ENCODE measurements at places on chromosomes 5 and 9.
A peak's percentile ranks its signal among the peaks of the same experiment; 100 is the strongest.

GRCh38 chr5:69444127-69444754 is 29.3 kb downstream of the MARVELD2 start:
- no peak for DNase-seq

- no peak for DNase-seq
These were observed 94.9 kb downstream of the SMARCA2 start for GRCh38 chr9:2110036-2110435.

- DNase-seq: no peak
These were observed 503.9 kb upstream of the DAB2 start for GRCh38 chr5:39928709-39929108.

GRCh38 chr5:33270671-33271070 is 170.1 kb upstream of the TARS1 start:
- no peak for DNase-seq

DNA sequence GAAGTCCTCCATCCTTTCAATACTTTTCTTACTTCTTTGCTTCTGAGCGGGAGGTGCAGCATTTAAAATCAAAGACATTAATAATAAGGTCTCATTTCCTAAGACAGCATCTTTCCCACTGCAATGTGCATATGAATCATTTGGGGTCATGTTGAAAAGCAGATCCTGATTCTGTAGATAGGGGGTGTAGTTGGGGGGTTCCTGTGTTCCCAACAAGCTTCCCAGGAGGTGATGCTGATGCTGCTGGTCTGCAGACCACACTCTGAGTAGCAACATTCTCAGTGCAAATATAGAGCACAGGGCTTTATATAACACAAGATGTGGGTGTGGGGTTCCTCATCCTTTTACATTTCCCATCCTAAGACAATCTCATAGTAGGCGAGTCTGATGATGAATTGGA is 126.5 kb upstream of the PALM2AKAP2 start:
- no peak for DNase-seq

DNA sequence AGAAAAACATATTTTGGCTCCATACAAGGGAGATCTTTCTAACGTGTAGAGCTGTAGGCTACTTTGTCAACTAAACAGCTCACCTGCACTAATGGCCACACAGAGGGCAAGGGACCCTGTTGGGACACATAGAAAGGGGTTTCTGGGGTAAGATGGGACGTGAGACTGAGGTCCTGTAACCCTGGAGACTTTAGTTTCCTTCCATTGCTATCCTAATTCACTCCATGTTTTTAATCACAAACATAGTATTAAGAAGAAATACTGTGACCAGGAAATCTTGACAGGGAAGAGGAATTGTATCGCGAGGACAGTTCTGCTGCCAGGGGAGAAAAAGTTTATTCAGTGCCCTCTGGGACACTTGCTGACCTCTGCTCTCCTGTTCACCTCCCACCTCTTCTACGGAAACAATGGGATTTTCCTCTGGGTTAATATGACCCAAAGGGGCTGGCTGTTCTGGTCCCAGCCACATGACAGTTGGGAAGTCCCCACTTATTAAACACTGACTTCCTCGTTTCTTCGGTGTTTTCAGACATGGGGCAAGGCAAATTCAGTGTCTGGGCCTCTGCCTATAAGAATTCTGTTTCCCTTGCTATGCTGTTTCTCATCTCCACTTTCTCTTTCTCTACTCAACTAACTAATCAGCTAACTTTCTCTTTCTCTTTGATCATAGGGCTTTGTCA is 106.9 kb upstream of the SEMA6A start:
- DNase-seq: no peak

GRCh38 chr5:37658440-37658839 is 181.4 kb downstream of the GDNF start:
- DNase-seq: no peak

GRCh38 chr5:126987271-126987899 is 43.0 kb downstream of the MARCHF3 start:
- DNase-seq: no peak

DNA sequence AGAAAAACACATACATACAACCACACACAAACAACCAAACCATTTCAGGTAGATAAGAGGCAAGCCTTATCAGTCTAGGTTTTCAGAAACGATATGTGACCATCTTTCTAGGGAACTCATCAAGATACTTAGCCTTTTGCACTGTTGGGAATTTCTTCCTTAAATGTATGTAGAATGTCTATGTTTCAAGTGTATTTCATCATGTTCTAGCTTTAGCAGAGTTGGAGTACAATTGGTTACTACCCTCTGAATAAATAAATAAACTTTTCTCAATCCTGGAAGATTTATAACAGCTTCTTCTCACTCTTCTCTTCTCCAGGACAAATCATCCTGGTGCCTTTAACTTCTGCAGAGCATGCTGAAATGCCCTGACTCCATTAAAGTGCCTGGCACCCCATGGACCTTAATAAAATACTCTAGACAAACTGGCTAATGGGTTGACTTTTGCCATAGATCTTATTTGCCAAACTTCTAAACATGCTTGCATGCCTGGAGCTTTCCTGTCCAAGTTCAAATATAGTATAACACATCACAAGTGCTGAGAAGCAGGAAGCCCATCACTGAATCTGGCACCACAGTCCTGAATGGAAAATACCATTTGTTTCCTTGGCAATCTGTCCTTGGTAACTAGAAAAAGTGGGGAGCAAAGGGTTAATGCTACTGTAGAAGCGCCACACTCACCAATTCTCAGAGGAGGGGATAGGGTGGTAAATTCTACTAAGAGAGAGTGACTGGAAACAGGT is 33.1 kb upstream of the ZNF462 start:
- DNase-seq: no peak

DNA sequence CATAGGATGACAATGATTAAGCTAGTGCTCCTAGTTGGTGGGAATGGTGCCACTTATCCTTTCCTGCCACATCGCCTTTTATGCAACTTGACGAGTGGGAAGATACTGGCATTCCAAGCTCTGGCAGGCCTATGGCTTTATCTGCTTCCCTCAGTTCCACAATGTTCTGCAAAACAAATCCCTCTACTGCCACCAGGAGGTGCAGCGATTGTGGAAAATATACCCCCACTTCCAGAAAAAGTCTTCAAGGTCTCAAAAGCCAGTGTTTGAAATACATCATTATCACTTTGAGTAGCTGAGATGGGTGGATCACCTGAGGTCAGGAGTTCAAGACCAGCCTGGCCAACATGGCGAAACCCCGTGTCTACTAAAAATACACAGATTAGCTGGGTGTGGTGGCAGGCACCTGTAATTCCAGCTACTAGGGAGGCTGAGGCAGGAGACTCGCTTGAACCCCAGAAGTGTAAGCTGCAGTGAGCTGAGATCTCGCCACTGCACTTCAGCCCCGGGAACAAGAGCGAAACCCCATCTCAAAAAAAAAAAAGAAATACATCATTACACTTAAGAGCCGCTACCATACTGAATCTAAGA is 3.4 kb downstream of the CLINT1 start:
- DNase-seq: no peak

DNA sequence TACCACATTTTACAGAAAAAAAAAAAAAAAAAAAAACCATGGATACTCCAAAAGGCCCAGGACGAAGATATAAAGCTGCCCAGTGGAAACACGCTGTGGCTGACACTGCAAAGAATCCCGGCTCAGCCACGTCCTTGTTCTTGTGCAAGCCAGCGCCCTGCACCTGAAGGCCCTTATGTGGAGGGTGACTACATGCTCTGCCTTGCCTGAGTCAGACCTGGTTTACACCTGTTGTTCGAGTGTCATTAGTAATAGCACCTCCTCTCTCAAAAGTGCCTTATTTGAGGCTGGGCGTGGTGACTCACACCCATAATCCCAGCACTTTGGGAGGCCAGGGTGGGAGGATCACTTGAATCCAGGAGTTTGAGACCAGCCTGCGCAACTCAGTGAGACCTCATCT is 54.3 kb upstream of the ZSWIM6 start:
- DNase-seq: no peak

DNA sequence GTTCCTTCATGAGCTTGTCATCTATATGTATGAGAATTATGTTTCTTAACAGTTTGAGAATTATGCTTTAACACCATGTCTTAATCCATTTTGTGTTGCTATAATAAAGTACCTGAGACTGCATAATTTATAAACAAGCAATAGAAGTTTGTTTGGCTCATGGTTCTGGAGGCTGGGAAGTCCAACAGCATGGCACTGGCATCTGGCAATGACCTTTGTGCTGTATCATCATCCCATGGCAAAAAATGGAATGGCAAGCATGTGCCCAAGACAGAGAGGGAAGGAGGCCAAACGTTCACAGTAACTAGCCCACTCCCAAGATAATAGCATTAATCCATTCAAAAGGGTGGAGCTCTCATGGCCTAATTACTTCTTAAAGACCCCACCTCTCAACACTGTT is 67.6 kb downstream of the MTX3 start:
- DNase-seq: no peak

DNA sequence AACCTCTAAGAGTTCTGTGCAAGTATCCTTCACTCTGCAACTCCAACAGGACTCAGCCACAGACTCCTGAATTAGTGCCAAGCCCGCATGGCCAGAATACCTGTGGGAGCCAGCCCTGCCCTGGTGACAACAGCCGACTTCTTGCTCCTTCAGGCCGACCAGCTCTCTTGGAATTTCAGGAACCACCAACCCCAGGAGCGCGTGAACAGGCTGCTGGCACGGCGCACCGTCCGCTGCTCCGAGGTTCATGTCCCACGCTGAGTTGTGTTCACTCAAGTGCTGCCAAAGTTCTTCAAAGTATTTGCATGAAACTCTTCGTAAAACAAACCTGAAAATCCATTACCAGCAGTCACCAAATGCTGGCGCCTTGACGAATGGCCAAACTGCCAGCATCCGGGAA is 232.8 kb downstream of the NR2F1-AS1 start:
- no peak for DNase-seq

GRCh38 chr5:39203951-39204350 is 15.4 kb downstream of the FYB1 start:
- DNase-seq: no peak

DNA sequence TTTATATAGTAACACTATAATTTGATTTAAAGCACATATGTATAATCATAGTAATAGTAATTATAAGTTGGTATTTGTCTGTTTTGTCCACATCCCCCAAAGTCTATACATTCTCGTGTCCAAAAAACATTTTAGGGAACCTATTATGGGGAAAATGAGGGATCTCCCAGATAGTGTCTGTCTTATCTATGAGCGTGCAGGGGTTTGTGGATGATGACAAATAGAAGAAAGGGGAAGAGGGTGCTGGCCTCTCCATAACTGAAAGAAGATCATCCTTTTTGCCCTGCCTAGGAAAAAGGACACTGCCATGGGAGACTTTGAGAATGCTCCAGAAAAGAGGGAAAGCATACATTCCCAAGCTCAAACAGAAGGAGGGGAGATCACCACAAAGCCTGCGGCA is 45.3 kb downstream of the C5orf22 start:
- DNase-seq: no peak

- DNase-seq: no peak
These were observed 97.5 kb downstream of the SAXO1 start for GRCh38 chr9:18935541-18935940.

DNA sequence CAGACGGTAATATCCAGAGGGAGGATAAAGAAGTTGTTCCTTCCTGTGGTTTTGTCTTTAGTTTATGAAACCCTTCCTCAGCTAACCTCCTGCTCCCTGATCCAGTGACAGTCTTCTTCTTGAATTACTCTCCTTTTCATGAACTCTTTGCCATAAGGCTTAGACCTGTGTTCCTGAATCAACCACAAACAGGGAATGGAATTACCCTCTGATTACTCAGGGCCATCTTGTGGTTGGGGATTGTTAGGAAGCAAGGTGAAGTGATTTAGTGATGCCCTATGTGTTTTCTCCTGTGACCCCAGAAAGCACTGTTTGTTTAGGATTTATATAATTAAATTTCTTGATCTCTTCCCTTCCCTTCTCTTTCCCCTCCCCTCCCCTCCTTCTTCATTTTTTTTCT is 409.1 kb downstream of the TAF11L14 start:
- no peak for DNase-seq

DNA sequence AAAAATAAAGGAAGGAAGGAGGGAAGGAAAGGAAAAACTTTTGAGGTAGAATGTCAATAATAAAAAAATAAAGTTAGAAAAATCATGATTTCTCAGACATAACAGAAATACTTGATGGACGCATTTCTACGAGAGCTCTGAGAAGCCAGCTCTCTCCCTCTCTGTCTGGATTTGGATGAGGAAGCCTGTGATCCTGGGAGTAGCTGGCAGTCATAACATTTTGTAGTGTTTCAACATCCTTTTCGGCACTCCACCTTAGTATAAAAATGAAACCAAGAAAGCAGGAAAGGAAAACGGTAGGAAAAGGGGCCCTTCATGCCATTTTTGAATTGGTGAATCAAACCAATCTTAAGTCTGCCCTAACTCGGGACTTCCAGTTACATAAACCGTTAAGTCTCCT is 321.3 kb downstream of the EPB41L4A start:
- no peak for DNase-seq

- peak; percentile 15 for DNase-seq
These were observed 467.8 kb downstream of the TMEM232 start for GRCh38 chr5:110258460-110259216.

- no peak for DNase-seq
These were observed 10.0 kb upstream of the LECT2 start for GRCh38 chr5:135964670-135965320.

DNA sequence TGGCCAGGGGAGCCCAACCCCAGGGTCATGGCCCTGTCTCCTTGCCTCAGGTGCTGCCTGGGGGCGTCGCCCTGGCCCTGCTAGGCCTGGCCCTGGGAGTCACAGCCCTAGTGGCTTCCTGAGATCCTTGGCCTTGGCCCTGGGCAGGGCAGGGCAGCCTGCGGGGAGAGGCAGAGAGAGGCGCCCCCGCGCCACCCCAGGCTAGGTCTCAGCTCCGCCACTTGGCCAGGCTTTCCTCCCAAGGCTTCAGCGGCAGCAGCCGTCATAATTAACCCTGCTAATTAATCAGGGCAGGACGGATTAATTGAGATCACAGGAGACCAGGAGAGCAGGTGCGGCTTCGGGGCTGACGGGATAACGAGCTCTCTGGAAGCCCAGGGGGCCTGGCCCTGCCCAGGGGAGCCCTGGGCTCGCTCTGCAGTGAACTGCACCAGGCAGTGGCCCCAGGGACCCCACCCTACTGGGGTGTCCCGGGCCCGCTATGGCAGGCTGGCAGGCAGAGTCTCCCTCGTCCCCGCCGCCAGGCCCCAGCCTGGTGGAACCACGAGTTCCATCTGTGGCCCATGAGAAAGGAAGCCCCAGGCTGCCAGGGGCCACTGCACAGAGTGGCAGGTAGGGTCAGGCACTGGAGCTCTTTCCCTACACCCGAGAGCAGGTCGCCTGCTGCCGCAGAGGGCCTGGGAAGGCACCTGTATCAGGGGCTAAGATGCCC is 269.6 kb downstream of the PBX3 start:
- DNase-seq: no peak

DNA sequence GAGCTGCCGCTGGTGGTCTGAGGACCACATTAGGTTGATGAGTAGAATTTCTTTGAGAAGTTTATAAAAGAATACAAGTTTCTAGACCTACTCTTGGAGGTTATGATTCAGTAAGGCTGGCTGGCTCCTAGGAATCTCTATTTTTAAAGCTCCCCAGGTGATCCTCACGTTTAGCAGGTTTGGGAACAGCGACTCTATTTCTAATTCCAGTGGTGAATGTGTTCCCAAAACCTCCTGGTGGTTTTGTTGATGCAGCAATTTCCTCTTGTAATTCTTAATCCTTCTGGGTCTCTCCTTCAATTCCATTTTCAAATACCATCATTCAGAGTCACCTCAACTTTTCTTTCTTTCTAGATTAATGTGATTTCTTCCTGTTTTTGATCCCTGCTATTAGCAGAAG is 215.9 kb upstream of the RFX3 start:
- no peak for DNase-seq

All from T1000 (cell line).